ENCODE measurements at places on chromosomes 1 and 21.

- no peak for DNase-seq
Measured at GRCh38 chr1:47460456-47460855, 22.6 kb downstream of the FOXD2 start.

- no peak for DNase-seq
Measured at GRCh38 chr1:150610576-150610975, 18.8 kb downstream of the ENSA start.

DNA sequence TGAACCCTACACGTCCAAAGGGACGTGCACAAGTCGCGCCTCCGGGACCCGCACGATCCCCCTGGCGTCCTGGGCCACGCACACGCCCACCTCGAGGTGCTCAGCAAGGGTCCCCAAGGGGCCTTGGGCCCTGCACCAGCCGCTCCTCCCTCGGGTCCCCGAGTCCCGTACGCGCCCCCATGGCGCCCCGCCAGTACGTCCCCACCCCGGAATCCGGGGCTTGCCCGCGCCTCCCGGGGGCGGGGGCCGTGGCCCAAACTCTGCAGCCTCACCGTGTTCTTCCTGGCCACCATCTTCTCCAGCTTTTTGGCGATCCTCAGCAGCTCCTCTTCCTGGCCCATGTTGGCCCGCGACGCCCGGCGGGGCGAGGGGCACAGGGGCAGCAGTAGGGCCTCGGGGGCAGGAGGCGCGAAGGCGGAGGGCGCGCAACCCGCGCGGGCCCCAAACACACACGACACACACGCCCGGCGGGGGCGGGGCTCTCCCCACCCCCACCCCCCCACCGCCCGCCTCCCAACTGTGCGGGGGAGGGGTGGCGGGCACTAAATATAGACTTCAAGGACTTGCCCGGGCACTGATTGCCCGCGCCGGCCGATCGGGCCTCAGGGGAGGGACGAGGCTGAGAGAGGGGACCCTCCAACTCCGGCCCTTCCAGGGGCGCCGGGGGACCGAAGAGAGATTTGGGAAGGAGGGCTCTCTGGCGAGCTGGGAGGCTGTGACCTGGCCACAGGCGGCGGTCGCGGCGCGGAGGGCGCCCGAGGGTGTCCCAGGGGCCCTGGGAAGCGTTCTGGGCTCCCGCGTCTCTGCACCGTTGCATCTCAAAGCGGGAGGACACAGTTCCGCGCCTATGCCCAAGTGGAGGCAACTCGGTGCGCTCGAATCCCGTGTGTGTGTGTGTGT is at the start of gene TCEA3:
TSS of gene TCEA3 (minus strand) at position 456 of the 900 bp plus-strand sequence. CDS start at position 341, 115 bp downstream.
- DNase-seq, result peak; percentile 14

- DNase-seq, result no peak
Measured at GRCh38 chr1:22249928-22250680, 107.2 kb upstream of the WNT4 start.

- DNase-seq, result no peak
Measured at GRCh38 chr1:179099891-179100290, 18.0 kb downstream of the TOR3A start.

DNA sequence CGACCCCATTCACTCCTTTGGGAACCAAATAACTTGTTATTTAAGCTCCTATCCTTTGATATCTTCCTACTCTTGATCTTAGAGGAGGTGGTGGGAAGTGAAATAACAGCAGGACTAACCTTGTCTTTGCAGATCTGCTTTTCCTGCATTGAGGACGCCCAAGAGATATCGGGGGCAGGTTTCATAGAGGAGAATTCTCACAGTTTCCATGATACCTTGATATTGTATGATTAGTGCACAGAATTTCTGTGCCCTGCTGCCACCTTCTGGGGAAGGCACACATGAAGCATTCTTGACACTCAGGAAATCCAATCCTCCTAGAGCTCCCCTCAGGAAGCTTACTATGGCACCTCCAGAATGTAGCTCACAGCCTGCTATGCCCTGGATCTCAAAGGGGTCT is 1.6 kb downstream of the CD1B start:
- no peak for DNase-seq

DNA sequence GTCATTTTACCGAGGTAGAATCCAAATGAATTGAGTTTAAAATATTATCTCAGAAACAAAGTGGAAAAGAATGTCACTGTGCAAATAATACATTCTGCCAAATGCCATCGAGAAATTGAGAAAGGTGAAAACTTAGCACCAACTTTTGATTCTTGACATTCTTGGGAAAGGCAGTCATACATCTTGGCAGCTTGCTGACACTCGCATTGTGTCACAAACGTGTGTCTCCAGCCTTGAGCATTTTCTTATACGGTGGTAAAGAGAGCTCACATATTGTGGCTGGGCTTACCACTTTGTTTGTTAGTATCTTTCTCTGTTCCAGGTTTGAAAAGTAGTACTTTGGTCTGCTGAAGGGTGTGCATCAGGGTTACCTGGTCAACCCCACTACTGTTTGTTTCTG is 1456.1 kb downstream of the BRINP3 start:
- DNase-seq, result no peak

DNA sequence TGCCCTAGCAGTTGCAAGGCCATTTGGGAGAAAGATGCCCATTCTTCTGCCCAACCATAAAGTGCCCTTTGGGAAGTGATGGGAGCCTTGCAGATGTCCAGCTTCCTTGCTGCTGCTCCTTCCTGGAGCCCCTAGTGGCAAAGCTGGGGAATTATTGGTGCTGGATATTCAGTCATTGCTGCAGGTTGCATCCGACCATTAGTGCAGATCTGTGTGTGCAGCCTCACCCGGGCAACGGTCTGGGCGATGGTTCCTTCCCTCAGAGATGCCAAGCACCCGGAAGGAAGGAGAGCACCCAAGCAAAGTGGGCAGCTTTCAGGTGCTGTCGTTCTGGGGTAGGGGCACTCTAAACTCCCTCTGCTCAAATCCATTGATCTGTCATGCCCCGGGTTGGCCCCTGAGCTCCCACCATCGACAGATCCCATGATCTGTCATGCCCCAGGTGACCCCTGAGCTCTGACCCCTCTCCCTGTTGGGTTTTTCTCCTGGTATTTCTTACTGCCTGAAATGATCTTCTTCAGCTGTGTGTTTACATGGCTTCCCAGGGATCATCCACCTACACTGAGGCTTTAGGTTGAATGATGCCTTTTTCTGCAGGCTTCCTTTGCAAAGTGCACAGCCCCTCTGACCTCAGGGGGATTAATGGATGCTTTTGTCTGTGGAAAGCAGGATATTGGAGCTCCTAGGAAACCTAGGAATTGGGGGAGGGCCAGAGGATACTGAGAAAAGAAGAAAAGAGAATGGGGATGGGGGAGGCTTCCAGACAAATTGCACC is 467.5 kb downstream of the PTPRU start:
- DNase-seq, result no peak

GRCh38 chr1:172499636-172500141 is 33.3 kb upstream of the SUCO start:
- peak; percentile 4 for DNase-seq

- no peak for DNase-seq
Measured at GRCh38 chr1:203584507-203584906, 42.1 kb upstream of the ATP2B4 start.

- no peak for DNase-seq
Measured at GRCh38 chr1:15219280-15220023, 27.6 kb upstream of the FHAD1 start.

- no peak for DNase-seq
Measured at GRCh38 chr1:231838521-231838920, 211.9 kb downstream of the DISC1 start.

DNA sequence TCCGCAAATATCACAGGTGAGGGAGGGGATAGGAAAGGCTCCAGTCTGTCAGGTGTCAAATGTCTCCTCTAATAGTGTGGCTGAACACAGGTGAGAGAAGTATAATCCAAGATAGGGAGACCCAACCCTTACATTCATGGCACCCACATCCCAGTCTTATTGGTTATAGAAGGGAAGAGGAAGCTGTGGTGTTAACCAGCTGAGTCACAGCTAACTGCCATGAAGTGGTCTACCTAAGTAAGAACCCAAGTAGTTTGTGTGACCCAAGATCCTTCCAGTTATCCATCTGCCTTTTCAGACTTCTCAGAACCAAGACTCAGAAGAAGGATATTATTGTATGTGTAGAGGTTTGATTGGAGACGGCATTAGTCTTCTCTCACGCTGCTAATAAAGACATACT is 37.1 kb downstream of the DDAH1 start:
- no peak for DNase-seq

DNA sequence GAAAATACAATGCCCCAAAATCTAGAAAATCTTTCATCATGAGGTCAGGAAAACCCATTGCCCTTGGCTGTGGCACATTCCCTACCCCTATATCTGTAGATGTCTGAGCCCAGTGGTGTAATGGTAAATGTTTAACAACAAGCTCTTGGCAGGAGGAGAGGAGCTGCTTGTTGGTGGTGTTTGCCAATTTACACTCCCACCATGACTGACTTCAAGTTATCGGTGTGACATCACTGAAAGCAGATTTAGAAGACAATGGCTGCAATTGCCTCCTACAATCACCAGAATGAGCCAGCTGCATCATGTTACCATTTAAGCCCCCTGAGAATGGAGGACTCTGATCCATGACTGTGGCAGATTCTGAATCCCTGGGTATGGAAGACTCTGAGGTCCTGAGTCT is 70.9 kb downstream of the SDC3 start:
- DNase-seq, result no peak

- no peak for DNase-seq
Measured at GRCh38 chr1:36889478-36890226, 144.7 kb downstream of the GRIK3 start.

- no peak for DNase-seq
Measured at GRCh38 chr1:59560807-59561450, 253.8 kb upstream of the HOOK1 start.

GRCh38 chr1:218299416-218299815 is 14.3 kb downstream of the RRP15 start:
- DNase-seq, result no peak

DNA sequence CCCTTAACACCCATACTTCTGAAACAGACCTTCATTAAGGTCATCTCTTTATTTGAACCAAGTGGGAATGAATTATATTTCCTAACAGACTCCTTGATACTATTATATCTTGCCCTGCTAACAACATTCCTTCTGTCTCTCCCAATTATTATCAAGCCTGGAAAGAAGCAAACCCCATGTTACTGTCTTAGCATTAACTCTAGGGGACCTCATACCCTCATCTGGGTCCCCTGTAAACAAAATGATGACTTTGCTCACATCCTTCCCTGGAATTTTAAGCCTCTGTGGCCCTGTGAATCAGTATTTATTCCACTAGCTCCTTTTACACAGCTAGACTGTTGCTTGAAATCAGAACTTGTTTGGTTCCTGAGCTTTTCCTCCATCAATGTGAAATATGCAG is 38.3 kb upstream of the BCL10 start:
- DNase-seq, result no peak

DNA sequence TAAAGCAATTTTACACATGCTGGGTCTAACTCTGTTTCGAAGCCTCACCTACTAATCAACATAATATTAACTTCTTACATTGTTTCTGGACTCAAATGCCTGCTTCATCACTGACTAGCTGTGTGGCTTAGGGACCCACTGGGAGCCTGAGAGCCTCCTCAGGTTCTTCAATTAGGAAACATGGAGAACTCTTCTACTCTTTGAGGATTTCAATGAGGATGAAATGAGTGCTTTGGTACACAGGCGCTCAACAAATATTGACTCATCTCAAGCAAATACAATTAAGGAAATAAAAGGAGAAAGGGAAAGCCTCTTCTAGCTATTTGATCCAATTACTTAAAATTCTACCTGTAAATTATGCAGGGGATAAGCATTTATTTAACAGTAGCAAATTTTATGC is 84.4 kb upstream of the JAK1 start:
- DNase-seq, result no peak

DNA sequence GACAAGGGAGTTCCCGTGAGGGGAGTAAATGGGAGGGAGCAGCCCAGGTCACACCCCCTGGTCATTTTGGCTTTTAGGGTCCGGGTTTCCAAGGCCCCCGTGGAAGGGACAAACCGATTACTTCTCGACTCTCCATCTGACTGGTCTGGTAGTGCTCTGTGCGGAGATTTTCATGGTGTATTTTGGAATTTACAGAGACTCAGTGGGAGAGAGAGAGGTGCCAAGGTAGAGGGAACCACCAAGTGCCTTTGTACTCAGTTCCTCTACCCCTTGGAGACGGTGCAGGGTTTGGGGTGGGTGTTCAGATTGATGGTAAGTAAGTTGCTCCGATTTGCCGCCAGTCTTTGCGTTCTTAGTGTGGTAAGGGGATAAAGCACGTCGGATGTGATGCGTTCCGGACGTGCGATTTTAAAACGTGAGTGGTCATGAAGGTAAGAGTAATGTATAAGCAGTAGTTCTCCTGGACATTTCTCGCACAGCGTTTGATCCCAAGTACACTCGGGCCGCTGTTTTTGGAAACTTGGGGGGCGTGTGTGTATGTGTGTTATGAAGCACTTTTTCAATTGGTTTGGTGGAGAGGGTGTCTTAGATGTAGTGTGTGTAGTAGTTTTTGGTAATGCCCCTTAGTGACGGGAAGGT is 682 bp downstream of the SUCO start:
- DNase-seq, result peak; percentile 12

GRCh38 chr1:119958223-119958622 is 61.9 kb upstream of the ADAM30 start:
- DNase-seq, result no peak

- no peak for DNase-seq
Measured at GRCh38 chr1:212098310-212098709, 62.8 kb downstream of the DTL start.

- DNase-seq, result no peak
Measured at GRCh38 chr1:32275424-32275823, 16.5 kb upstream of the HDAC1 start.

DNA sequence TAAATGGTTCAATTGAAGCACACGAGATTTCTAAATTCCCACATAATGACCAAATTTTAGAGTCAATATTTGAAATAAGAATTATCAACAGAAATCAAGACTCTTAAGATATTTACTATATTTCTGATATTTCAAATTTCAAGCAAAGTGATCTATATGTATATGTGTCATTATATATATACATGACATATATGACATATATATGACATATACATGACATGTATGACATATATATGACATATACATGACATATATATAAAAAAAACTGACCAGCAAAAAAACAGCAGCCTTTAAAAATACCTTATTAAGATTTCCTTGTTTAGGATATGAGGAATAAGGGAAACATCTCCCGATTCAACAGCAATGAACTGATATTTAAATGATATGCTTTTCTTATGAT is 266.2 kb downstream of the FAF1 start:
- DNase-seq, result no peak

DNA sequence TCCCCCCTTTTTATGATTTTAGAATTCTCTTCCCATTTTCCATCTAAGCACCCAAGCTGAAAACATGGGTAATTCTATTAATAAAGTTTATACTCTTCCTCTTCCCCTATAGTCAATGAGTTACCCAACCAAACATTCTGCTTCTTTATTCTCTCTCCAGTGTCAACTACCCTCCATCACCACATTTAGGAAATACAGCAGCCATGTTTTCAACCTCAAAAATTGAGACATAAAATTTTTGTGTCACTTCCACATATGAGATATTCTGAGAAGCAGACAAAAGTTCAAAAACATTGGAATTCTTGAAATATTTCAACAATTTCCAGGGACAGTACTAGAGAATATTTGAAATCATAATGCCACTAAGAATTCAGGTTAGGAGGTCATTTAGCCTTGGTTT is 64.8 kb upstream of the ATP1A1 start:
- DNase-seq, result no peak

Measured in activated T-cell treated with anti-CD3 and anti-CD28 coated beads, Interleukin-2, amount 50 U/mL, for 4 hours (primary cell).